ENCODE measurements at places on chromosomes 16 and 17. TPM values are rescaled to one million over a fixed set of nuclear protein-coding genes. Genes with fewer than 3 reads are reported as not detected.

RAD51D gene
- 16.3 TPM for total RNA-seq

PRKCA gene
- total RNA-seq, result 2.1 TPM

CCL17 gene
- total RNA-seq, result not detected

TBC1D3 gene
- total RNA-seq, result not detected

WNT9B gene
- 0.26 TPM for total RNA-seq

KRT33A gene
- total RNA-seq, result not detected

KRTAP9-4 gene
- not detected for total RNA-seq

GRCh38 chr16:86498671-86499439 is 11.5 kb upstream of the FOXF1 start:
- DNase-seq, result no peak

GRCh38 chr17:66971264-66971663 is 6.8 kb downstream of the CACNG4 start:
- DNase-seq, result no peak

- no peak for DNase-seq
Measured at GRCh38 chr16:31410082-31410481, 16.9 kb downstream of the ITGAD start.

DNA sequence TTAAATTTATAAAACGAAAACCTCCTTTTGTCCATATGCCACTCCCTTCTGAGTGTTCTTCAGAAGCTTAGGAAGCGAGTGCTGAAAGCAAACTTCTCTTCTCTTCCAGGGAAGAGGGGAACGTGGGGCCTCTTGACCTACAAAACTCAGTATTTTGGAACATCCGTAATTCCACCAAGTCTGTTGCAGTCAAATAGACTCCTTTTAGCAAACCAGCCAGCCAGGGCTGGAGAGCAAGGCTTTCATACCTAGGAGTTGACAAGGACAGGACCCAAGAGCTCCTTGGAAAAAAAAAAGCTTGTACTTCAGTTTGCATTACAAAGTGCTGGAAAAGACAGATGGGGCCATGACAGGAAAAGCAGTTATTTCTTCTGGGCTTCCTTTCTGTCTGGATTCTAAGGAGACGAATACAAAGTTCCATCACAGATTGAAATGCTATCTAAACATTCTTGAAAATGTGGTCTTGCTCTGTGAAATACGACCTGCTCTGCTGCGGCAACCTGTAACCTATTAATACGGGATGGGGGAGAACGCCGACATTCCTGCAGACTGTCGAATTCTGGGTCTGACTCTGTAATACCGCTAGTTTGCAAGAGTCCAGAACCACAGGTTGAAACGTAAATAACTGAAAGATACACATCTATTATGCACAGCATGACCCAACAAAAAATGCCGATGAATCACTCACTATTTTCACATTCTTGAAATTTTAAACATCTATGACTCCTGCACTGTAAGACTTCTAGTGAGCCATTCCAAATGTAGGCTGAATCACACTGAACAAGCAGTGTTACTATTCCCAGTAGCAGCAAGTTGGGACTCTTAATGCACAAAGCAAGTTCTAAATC is 20.6 kb downstream of the VPS53 start:
- no peak for DNase-seq

GRCh38 chr16:12609937-12610699 is 193.6 kb downstream of the CPPED1 start:
- DNase-seq, result no peak

GRCh38 chr16:9308850-9309249 is 217.4 kb downstream of the HAPSTR1 start:
- DNase-seq, result no peak

DNA sequence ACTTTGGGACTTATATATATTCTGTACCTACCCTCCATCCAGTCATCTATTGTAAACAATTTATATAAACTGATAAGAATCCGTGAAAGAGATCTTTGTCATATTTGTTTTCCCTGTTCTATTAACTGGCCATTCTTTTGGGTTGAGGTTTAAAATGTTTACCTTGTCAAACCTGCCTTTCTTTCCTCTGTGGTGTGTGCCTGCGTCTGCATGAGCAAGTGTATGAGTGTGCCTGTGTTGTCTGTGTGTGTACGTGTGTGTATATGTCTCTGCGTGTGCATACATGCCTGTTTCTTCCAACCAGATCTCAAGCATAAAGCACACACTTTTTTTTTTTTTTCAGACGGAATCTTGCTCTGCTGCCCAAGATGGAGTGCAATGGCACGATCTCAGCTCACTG is 201.5 kb downstream of the C16orf95 start:
- no peak for DNase-seq

- no peak for DNase-seq
Measured at GRCh38 chr16:85286066-85286831, 174.0 kb upstream of the CIBAR2 start.

DNA sequence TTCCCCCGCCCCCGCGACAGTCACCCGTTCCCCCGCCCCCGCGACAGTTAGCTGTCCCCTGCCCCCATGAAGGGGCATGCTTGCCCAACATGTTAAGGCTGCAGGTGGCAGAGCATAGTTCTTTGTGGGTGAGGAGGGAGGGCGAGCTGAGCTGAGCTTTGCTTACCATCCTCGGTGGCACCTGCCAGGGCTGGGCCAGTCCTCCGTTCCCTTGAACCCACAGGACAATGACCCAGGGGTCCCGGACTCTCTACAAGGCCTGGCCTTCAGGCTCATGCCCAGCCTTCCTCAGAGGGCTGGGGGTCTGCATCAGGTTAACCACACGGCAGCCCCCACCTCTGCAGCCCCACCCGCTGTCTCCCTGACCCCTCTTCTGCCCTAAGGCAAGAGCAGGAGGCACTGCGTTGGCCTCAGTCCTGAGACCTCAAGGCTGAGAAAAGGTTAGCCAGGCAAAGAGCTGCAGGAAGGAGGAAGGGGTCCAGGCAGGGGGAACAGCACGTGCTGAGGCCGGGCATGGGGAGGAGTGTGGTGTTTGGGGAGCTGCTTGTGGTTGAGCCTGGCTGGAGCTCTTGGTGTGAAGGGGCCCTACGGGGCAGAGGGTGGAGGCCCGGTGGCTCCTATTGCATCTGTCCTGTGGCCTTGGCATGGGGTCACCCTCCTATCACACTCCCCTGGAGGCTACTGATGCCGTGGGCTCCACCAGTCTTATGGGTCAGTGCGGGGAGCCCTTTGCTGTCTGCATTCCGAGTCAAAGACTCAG is 11.4 kb upstream of the DOC2B start:
- no peak for DNase-seq

DNA sequence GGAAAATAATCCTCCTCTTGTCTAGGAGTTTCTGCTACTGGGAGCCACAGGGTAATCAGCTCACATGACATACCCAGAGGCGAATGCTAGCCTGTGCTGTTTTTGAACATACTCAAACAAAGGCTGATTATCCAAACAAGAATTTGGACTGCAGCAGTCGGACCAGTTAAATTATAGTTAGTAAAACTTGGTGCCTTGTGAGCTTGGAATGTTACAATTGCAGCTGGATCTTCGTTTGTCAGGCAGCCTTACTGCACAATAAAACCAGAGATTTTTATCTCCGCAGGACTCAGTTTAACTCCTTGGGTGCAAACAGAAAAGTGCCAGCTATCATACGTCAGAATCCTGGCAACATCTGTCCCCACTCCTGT is 163.8 kb upstream of the TBX2 start:
- no peak for DNase-seq

DNA sequence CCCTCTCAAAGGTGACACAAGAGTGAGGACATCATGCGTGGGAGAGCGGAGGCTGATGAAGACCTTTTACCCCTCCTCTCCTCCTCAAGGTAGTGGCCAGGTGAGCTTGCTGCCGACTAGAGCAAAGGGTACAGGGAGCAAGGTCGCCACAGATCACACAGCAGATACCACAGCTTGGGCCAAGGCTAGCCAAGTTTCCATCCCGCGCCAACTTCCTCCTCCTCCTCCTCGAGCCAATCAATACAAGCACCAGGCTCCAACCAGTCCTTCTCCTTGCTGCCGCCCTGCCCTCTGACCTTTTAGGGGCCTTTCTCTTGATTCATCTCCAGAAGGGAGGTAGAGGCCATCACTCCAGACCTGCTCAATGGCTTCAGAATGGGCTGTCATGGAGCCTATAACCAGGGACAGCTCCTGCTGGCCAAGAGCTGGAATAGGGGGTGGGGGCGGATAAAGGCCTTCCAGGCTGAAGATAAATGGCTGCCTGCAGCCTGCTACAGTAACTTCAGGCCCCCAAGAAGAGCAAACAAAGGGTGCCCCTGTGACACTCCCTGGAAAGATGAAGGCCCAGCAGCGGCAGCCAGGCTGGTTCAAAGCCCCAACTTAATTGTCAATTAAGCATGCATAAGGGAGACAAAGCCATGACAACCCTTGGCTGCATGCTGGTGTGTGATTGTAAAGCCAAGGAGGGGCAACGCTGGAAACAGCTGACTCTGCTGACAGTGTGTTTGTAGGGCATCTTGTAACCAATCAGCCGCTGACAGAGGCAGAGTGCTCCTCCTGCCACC is 17.8 kb downstream of the HNF1B start:
- no peak for DNase-seq

DNA sequence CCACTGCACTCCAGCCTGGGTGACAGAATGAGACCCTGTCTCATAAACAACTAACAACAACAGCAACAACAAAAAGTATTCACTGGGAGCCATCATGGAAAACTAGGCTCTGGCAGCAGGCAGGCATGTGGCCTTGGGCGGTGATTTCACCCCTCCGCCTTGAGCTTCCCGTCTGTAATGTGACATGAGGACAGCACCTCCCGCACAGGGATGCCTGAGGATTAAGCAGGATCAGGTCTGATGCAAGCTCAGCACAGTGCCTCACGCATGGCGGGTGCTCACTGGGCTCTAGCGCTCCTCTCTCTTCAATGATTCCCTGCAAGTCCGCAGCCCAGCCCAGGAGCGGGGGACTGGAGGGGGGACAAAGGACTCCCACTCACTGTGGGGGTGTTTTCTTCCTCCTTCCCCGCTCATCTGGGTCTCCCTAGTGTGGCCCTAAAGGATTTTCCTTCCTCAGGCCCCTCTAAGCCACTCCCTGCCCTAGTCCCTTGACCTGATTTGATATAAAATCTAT is 2.8 kb downstream of the PLCD3 start:
- DNase-seq, result no peak

- DNase-seq, result no peak
Measured at GRCh38 chr17:34011599-34011998, 243.5 kb upstream of the CCL2 start.

DNA sequence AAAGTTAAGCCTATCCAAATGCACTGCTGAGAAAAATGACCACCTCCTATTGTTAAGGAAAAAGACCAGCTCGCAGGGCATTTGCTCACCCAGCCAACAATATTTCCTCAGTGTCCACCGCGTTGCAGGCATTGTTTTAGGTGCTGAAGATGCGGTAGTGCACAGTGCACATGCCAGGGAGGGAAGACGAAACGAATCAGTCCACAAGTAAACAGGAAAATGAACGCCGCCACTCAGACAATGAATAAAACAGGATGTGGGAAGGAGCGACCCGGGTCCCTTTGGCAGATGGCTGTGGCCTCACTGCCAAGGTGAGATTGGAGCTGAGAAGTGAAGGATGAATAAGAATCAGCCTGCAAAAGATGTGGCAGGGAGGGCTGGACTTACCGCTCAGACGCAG is 249.2 kb downstream of the FOXL1 start:
- no peak for DNase-seq

DNA sequence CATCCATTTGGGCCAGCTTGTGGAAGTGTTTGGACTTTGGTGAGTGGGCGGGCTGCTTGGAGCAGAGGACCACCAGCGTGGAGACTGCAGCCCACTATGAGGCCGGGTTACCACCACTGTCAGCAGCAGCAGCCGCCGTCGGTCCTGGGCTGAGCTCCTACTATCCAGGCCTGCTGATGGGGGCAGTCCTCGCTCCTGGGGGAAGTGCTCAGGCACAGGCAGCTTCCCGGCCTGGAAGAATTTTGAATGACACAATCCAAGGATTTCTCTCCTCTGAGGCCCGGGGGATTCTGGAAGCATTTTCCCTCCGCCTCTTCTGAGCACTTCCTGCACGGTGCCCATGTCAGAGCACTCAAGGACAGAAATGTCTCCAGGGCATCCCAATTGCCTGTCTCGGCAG is 5.3 kb upstream of the NOD2 start:
- no peak for DNase-seq

DNA sequence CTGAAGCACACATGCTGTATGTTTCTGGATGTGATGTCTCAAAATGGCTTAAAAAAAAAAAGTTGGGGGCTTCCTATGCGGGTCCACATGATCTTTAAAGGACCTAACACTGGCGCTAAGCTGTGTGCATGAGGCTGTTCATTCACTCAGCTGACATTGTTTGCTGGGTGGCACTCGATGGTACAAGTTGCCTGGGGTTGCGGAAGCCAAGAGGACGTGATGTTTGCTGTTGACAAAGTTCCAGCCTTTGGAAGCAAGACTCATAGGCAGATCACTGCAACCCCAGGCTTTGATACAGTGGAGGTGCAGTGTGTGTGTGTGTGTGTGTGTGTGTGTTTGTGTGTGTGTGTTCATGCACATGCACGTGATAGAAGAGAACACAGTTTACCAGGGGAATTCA is 29.5 kb upstream of the DNAI2 start:
- no peak for DNase-seq

DNA sequence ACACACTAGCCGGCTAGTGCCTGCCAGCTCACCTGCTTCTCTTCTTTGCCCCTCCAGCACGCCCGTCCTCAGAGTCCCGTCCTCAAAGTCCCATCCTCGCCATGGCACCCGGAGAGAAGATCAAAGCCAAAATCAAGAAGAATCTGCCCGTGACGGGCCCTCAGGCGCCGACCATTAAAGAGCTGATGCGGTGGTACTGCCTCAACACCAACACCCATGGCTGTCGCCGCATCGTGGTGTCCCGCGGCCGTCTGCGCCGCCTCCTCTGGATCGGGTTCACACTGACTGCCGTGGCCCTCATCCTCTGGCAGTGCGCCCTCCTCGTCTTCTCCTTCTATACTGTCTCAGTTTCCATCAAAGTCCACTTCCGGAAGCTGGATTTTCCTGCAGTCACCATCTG is 3.6 kb downstream of the SCNN1G start:
- no peak for DNase-seq

- no peak for DNase-seq
Measured at GRCh38 chr16:80174416-80174815, 366.4 kb upstream of the DYNLRB2 start.

- no peak for DNase-seq
Measured at GRCh38 chr17:55702150-55702549, 20.5 kb downstream of the TMEM100 start.

GRCh38 chr17:29566473-29567303 is at the start of gene ABHD15:
ABHD15 (minus strand) TSS chr17:29567037; CDS start chr17:29566966, 71 bp downstream.
- DNase-seq, result peak; percentile 53

DNA sequence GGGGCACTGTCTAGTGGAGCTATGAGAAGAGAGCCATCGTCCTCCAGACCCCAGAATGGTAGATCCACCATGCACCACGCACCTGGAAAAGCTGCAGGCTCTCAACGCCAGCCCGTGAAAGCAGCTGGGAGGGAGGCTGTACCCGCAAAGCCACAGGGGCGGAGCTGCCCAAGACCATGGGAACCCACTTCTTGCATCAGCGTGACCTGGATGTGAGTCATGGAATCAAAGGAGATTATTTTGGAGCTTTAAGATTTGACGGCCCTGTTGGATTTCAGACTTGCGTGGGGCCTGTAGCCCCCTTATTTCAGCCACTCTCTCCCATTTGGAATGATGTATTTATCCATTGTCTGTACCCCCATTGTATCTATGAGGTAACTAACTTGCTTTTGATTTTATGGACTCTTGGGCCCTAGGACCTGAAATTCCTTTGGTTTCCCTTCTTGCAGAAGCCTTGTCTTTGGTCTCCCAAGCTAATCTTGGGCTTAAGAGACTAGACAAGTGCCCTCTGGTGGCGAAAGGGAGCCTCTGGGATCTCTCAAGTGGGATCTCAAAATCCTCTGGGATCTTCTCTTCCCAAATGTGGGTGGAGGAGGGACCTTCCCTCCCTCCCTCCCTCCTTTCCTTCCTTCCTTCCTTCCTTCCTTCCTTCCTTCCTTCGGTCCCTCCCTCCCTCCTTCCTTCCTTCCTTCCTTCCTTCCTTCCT is 58.2 kb upstream of the HAPSTR1 start:
- DNase-seq, result no peak

Measured in endothelial cell (in vitro differentiated cells).